ENCODE measurements at places on chromosomes 13 and 19.

- DNase-seq = peak; percentile 100
Observed at GRCh38 chr19:2475702-2476450, at the start of gene GADD45B. Gene GADD45B (plus strand): TSS chr19:2476127. CDS start chr19:2476359, 232 bp downstream.

DNA sequence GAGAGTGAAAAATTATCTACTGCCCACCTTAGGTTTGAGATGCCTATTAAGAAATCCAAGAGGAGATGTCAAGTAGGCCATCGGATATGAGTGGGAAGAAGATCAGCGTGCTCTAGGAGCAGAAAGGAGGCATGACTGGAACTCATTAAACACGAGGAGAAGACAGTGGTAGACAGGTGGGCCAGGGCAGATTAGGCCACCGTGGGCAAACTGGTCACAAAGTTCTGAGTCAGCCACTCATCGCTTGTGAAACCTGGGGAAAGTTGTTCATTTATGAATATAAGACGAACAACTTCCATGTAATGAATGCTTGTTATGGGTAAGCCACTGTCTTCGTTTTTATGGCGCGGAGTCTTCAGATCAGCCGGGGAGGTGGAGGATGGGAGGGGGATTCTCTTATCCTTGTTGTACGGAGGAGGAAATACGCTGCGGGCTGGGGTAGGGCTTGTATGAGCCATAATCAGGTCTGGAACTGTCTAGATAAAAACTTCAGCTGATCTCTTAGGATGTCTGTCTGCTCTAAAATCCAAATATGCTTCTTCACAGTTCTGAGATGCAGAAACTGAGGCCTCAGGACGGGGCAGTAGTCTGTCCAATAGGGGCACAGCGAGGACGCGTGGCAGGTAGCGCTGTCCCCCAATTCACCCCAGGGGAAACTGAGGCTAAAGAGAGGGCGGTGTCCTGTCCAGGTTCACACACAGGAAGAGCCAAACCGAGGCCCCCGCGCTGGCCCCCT lies 1.1 kb upstream of the ZNF444 start:
- DNase-seq = no peak

DNA sequence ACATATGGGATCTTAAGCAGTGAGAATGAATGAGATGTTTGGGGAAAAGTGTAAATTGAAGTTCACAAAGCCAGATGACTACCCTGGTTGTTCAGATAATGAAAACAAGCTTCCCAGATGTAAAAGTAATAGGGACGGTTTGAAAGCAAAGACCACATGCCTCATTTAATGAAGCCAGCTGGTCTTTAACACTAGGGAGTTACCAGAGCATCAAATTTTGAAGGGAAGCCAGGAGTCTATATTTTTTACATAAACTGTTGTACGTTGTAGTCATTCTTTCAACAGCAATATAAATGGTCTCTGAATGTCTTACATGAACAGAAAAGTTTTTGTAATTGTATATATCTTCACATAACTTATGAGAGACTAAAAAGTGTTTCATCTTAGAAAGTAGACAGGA lies 2604.5 kb upstream of the PCDH20 start:
- DNase-seq = no peak

DNA sequence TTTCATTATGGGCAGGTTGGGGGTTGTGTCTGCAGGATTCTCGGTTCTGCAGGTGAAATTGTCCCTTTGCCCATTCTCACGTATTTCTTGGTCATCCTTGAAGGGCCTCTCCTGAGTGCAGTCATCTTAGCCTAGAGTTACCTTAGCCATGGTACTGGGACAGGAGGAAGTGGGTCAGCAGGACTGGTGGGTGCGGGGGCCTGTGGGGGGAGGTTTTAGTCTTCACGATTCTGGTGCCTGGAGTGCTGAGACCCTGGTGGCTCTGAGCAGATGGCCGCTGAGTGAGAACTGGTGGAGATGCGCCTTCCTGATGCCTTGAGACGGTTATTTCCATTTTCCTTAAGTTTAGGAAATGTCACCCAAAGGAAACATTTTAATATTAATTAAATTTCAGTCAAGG lies 11.8 kb downstream of the COL4A2 start:
- DNase-seq = no peak

DNA sequence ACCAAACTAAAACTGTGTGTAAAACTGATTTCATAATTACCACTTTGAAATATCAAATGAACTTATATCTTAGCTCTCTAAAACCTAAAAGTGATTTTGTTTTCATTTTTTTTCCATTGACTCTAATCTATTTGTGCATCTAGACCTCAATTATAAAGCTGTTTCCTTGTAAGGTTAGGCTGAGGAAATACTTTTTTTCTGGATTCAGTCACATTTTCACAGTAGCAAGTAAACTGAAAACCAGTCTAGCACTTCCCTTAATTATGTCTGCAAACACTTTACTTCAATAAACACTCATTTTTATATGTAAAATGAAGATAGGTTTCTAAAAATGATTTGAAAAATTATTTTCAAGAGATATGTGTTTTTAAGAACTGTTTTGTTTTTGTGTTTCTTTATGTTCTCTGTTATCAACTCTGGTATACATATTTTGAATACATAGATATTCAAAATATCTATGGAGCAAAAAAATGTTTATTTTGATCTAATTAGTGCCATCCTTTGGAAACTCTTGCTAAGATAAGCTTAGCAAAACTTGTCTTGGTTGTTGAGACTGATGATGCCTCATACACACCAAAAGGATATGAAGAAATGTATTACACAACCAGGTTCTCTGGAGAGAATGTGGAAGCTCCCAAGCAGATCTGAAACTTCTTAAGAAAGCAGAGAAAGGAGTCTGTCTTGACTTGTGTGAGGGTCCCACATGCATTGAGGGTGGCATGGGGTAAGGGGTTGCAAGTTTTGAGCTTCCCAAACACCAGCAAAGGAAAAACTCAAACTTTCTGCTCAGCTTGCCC lies 1887.4 kb downstream of the PCDH9 start:
- DNase-seq = no peak

GRCh38 chr19:31979949-31980670 lies 365.3 kb upstream of the ZNF507 start:
- DNase-seq = no peak

- DNase-seq = no peak
Observed at GRCh38 chr13:83272076-83272475, 610.2 kb downstream of the SLITRK1 start.

DNA sequence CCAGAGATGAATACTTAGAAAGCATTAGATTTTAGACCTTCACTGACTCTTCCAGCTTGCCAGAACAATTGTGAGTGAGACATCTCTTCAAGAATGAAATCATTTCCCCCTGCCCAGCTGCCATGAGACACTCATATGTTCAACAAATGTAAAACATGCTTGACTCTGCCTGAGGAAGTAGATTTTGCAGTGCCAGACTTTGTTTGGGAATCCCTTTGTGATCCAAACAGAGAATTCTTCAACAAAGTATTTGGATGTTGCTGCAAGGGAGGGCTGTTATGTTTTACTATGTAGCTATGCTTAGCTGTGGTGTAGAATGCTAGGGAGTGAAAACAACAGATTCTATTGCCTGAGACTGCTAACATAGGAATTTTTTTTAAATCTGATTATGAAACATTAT lies 416.4 kb downstream of the DCT start:
- DNase-seq = peak; percentile 24

GRCh38 chr19:40192758-40193586 lies 1.7 kb downstream of the MAP3K10 start:
- no peak for DNase-seq

GRCh38 chr13:50161052-50161451 lies 145.8 kb downstream of the KCNRG start:
- DNase-seq = peak; percentile 21

GRCh38 chr19:40056505-40056904 lies 474 bp upstream of the ZNF780B start:
- DNase-seq = no peak

DNA sequence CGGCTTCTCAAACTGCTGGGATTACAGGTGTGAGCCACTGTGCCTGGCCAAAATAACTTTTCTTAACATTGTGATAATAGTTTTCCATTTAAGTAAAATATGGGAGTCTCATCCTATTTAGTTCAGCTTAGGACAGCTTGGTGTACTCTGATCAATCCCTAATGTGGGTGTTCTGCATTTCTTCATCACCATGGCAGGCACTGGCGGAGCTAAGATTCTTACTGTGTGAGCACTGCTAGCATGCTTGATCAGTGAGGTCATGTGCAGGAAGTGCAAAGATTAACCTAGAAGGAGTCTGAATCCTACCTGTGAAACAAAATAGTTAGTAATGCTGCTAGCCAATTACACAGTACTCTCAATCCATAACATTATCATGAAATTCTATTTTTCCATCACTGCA lies 1684.2 kb upstream of the SLC10A2 start:
- no peak for DNase-seq

DNA sequence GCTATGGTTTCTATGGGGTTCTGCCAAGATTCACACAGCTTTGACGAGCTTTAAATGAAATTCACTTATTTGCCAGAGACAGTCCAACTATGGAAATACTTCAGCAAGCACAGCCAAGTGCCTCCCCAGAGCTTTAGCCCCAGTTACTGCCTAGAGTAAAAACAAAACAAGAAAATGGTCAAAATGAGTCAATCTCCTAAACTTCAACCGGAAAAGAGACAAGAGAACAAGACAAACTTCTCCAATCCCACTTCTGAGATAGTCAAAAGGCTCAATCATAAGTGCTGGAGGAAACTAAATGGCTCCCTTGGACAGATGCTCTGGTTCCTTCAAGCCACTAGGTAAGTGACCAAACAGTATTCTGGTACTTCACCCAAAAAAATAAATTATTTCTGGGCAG lies 65.8 kb downstream of the KATNAL1 start:
- DNase-seq = no peak

DNA sequence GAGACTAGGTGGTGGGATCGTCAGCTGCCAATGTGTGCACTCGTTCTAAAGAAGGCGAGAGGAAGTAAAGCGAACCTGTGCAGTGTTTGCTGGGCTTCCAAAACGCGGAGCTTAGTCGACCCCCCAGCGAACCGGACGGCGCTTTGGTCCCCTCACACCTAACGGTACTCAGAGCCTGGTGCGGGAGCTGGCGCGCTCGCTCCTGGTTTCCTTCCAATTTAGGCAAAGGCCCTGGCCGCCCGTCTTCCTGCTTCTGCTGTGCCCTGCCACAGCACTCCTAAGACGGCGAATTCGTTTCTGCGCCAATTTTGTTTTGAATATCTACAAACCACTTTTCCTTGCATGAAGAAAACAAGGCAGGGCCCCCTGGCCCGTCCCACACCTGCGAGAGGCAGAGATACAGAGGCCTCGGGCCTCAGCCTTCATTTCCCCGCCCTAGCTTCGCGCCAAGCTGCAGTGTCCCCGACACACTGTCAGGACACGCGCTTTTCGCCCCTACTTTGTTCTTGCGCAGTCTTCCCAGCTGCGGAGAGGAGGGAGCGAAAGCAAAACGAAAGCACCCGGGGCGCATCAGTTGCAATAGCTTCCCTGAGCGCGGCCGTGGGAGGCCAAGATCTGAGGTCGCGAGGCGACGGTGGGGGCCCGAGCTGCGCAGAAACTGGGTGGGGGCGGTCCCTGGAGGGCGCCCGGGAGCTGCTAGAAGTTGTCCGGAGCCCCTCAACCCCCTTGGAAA lies 111.9 kb downstream of the KCNRG start:
- DNase-seq = no peak

DNA sequence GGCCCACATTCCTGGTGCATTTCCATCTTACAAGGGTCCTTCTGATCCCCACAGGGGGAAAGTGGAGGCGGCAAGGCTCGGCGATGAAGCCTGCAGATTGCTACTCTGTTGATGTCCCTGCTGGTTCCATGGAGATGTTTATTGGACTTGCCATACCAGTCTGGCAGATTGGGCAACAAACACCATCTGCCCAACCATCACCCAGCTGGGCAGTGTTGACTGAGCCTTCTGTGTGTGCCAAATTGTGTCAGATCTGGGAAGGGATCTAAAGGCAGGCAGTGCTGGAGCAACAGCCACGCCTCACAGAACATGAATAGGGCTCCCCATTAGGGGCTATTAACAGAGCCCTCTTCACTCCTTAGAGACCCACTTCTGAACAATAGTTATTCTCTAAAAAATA lies 35.0 kb downstream of the FLT1 start:
- no peak for DNase-seq

DNA sequence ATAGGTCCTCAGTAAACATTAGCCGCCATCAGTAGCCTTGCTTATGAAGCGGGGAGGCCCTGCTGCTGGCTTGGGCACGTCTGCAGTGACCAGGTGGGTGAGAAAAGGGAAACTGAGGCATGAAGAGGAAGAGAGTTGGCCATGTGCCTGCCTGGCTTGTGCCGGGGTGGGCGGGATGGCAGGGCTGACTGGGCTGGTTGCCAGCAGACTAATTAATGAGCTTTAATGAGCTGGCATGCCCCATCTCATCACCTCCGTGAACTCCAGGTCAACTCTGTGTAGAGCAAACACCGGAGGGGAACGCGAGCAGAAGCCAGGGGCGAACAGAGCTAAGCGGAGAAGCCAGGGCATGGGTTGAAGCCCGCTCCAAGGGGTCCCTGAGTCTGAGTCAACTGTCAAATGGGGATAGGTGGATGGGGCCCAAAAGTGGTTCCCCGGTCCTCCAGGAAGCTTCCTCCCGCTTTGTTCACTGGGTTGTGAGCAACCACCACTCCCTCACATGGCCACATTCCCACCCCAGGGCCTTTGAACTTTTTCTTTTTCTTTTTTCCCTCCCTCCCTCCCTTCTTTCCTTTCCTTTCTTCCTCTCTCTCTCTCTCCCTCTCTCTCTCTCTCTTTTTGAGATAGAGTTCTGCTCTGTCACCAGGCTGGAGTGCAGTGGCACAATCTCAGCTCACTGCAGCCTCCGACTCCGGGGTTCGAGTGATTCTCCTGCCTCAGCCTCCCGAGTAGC lies 8.7 kb downstream of the NR2F6 start:
- no peak for DNase-seq

GRCh38 chr19:44570984-44571684 lies 41.7 kb upstream of the CEACAM20 start:
- peak; percentile 75 for DNase-seq

DNA sequence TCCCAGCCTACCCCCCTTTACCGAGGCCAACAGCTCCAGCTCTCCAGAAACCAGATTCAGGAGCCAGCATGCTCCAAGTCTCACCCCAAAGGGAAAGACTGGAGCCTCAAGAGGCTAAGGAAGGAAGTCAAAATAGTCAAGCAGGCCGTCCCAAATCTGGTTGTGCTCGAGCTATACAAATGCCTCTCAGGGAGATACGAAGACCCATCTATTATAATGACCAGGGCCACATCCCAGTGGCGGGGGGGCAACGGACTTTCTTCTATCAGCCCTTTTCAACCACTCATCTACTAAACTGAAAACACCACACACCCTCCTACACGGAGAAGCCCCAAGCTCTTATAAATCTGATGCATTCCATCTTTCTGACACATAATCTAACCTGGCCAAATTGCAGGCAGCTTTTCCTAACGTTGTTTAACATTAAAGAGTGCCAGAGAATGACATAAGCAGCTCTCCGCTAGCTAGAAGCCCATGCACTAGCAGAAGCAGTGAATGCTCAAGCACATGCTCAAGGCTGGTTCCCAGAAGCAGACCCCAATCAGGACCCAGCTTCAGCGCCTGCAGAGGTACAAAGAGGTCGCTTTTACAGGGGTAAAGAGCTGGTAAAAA lies 104.6 kb upstream of the ZNF98 start:
- no peak for DNase-seq

DNA sequence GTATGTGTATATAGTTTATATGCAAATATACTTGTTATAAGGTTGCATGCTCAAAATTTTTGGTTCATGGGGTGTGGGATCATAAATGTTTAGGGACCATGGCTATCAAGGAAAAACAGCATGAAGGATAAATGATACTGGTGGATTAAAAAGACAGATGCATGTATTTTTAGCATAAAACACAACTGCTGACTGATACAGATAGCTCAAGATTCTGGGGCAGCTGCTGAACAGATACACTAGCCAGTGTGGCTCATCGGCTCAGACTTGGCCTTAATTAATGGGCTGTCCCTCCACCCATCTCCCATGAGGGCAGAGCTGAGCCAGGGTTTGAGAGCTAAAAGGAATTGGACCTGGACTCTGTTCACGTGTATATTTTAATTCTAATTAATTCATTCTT lies 11.4 kb downstream of the ALOX5AP start:
- DNase-seq = no peak

All from AG08396 (cell line).